Left lobe of liver (tissue), 2 donors: ENCODE measurements at places on chromosomes 16 and 17.

DNA sequence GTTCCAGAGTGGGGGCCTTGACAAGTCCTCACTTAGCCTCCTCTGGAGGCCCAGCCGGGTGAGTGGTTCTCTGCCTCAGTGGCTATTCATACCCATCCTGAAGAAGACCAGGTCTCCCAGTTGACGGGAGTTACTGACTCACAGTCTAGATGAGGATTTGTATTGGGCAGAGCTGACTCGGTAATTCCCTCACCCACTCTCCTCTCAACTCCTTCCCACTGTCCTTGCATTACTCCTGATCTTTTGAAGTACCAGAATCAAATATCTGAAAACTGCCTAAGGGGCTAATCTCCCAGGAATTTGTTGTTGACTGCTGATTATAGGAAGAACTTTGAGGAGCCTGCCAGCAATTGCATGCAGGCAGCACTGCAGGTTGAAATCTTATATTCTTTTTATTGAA, 14.2 kb downstream of the SAP30BP start:
- DNase-seq = no peak

DNA sequence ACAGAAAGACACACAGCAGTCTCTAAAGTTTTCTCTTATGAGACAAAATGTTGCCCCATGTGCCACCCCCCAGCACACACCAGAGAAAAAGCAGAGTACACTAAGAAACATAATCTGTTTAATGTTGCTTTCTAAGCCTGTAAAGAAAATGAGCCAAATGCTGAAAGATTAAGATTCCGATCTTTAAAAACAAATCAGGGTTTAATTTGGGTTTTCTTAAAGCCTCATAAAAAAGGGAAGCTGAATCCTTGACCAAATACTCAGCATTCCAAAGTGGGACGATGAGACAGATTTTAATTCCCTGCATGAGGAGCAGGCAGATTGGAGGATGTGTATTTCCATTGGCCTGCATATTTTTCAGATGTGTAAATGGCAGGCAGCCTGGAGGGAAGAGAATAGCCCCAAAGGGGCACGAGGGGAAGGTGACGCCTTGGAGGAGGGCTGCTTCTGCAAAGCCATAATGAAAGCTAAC, 118.4 kb downstream of the COPRS start:
- no peak for DNase-seq

GRCh38 chr16:11097094-11097786, 152.9 kb downstream of the CLEC16A start:
- no peak for DNase-seq

GRCh38 chr16:87117936-87118335, 199.3 kb downstream of the C16orf95 start:
- DNase-seq = no peak

- no peak for DNase-seq
These were observed 17.5 kb downstream of the KIAA0513 start for GRCh38 chr16:85045077-85045476.

DNA sequence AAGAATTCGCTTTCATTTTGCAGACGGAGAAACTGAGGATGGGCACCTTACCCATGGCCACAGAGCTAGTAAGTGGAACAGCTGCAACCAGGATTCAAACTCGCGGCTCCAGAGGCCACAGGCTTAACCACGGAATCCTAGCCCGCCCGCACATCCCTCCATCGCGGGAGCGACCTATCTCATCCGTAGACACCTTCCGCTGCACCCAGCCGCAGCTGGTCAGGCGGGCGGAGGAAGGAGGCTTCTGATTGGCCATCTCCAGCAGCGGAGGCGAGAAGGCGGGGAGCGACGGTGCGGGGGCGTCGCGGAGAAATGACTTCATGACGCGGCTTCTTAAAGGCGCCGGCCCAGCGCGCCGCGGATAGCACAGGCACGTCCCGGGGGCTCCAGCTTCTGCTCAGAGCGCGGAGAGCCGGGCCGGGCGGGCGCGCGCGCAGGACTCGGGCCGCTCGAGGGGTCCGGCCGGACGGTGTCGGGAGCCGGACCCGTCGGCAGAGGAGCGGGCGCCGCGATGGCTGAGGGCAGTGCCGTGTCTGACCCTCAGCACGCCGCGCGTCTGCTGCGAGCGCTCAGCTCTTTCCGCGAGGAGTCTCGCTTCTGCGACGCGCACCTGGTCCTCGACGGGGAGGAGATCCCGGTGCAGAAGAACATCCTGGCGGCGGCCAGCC, at the start of gene GAN:
Gene GAN, plus strand, starts transcription at position 360 of the 668 bp plus-strand sequence. Its CDS starts 152 bp downstream, at position 512.
- peak; percentile 96 for DNase-seq

GRCh38 chr17:40615068-40615840, 32.4 kb downstream of the SMARCE1 start:
- peak; percentile 74 for DNase-seq

- DNase-seq = no peak
These were observed 190.7 kb downstream of the C16orf95 start for GRCh38 chr16:87126403-87127025.

DNA sequence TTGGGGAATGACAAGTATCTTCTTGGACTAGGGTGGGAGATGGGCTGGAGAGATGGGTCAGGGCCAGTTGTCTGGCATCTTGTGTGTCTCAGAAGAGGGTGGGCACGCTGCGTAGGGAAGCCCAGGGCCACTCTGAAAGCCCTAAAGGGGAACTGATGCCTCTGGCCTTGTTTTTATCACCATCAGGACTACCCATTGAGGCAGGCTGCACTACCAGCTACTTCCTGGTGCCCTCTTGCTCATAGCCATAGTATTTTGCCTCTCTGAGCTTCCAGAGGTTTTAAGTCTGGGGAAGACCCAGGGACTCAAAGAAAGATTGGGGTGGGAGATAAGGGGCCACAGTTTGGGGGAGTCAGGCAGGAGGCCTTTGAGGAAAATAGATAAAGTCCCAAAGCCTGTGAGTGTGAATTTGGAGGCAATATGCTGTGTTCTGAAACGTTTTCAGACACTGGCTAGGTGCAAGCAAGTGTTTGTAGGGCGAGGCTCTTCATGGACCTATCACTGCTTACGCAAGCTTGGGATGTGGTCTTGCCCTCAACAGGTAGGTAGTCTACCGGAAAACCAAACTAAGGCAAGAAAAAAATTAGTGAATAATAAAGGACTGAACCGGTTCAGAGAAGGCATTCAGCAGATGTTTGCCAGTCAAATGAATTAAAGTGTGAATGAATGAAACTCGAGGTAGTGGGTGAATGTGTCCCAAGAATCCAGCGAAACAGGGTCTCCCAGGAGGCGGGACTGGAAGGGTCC, 688 bp upstream of the ITGB3 start:
- DNase-seq = no peak

GRCh38 chr16:80971819-80972218, 34.9 kb downstream of the CMC2 start:
- no peak for DNase-seq

GRCh38 chr17:56142325-56142724, 10.9 kb upstream of the ANKFN1 start:
- no peak for DNase-seq

GRCh38 chr17:55524440-55525220, 13.4 kb upstream of the SMIM36 start:
- no peak for DNase-seq

DNA sequence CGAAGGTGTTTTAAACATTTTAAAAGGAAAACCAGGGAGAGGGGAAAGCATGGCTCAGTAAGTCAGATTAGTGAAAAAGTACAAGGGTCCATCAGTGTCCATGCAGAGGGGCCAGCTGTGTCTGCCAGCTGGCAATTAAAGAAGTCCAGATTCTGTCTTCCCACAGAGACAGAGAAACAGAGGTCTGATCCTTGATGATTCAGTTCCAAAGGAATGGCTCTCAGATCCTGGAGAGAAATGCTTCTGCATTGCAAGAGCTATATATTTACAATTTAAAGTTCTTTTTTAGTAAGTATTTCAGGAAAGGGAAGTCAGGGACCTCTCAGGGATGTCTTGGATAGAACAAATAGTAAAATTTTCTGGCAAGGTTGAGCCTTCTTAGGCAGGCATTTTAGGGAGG, 56.2 kb downstream of the HSD17B2 start:
- DNase-seq = no peak

- DNase-seq = no peak
These were observed 125.3 kb downstream of the SHISA6 start for GRCh38 chr17:11366272-11366850.

DNA sequence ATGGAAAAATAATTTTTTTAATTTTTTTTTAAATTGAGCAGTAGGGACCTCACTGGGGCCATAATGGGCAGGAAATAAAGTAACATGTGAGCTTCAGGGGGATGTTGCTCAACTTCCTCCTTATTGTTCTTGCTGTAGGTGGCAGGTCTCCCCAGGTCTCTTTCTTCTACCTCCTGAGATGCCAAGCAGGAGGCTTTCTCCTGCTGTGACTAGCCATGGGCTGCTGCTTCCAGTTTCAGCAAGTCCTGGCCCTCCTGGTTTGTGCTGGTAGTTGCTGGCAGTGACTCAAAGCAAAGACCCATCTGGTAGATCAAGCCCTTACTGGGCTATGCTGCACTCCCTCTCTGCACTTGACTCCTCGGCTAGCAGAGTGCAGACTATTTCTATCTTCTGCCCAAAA, 2.3 kb downstream of the DPEP2NB start:
- no peak for DNase-seq

DNA sequence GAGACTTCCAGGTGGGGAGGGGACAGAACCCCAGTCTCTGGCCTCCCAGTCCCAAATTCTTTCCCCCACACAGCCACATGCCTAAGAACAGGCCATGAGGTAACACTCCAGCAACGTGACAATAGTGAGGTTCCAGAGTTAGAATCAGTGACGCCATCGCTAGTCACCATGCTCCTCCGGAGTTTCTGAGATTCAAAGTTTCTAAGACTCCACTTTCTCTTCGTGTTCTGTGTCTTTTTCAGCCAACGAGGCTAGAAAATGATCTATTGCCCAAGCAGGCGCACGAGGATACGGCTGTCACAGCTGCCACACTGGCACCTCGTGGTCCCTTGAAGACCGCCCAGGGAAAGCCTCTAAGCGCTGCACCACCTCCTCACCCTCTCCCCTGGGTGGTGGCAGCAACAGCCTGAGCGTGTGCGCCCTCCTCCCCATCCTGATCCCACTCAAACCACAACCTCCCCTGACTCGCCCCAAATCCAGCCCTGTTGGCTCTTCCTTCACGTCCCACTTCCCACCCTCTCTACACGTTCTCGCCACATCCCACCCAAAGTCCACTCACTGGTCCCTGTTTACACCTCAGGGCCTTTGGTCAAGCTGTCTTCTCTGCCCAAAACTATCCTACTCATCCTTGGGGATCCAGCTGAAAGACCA, 1.0 kb downstream of the MCRIP1 start:
- no peak for DNase-seq

GRCh38 chr17:33750943-33751701, 458.0 kb upstream of the ASIC2 start:
- peak; percentile 57 for DNase-seq

GRCh38 chr16:20216591-20217217, 110.6 kb downstream of the GP2 start:
- DNase-seq = no peak

DNA sequence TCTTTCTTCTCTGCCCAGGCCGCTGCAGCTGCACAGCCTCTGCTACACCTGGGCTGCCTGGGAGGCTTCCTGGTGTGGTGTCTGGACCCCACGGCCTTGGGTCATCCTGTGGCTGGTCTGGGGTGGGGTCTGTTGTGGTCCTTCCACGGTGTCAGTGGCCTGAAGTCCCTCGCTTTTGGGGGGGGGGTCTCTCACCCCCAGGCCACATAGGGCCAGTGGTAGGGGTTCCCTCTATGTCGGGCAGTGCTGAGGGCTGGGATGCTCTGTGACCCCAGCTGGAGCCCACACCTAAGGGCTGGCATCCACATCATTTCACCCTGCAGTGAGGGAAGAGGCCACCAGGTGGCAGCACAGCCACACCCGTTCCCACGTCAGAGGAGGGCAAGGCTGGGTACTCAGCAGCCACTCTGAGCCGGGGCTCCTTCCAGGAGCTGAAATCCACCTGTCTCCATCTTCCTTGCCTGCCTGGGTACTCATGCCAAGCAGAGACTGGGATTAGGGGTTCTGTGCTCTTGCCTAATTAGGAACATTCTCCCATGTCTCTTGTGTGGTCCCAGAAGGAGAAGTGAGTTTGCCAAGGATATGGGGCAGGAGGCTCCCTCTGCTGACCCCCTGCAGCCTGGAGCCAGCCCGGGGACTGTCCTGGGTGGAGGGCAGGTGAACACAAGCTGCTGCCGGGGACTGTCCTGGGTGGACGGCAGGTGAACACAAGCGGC, 13.0 kb downstream of the ENGASE start:
- peak; percentile 72 for DNase-seq

GRCh38 chr16:70704586-70704985, 18.7 kb upstream of the MTSS2 start:
- DNase-seq = no peak

DNA sequence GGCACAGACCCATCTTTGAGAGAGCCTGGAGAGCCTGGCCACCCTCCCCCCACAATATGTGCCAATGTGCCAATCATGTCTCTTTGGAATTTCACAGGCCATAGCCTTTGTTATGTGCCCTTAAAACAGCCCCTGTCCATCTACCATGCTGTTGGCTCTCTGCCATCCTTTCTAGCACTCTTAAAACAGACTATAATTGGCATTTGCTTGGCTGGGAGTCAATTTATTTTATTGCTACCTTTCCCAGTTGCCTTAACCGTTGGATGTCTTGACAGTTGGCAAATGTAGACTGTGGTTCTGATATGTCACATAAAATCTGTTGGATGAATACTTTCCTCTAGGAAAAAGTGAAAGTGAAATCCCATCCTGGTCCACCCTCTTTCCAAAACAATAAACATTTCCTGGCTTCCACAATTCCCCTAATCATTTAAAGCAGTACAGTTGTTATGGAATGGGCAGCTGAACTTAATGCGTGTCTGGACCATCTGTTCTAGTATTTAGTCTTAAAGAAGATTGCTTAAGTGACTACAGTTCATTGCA, 394.0 kb downstream of the KCNJ2 start:
- DNase-seq = no peak
